ENCODE measurements at places on chromosomes 1 and 21. TPM values are rescaled to one million over a fixed set of nuclear protein-coding genes. Genes with fewer than 3 reads are reported as not detected.
A peak's percentile ranks its signal among the peaks of the same experiment; 100 is the strongest.

The LCE1A gene
- total RNA-seq: not detected

The LYPD8 gene
- not detected for total RNA-seq

The OLIG2 gene
- not detected for total RNA-seq

The MASP2 gene
- total RNA-seq: not detected

The LRRC53 gene
- not detected for total RNA-seq

The MINDY1 gene
- 17.8 TPM for total RNA-seq

The CFAP74 gene
- total RNA-seq: 1.0 TPM

The TTC3 gene
- 167 TPM for total RNA-seq

The CA14 gene
- total RNA-seq: 0.90 TPM

The SHISA4 gene
- 2.1 TPM for total RNA-seq

- no peak for DNase-seq
These were observed 3.5 kb upstream of the TRIT1 start for GRCh38 chr1:39886757-39887231.

DNA sequence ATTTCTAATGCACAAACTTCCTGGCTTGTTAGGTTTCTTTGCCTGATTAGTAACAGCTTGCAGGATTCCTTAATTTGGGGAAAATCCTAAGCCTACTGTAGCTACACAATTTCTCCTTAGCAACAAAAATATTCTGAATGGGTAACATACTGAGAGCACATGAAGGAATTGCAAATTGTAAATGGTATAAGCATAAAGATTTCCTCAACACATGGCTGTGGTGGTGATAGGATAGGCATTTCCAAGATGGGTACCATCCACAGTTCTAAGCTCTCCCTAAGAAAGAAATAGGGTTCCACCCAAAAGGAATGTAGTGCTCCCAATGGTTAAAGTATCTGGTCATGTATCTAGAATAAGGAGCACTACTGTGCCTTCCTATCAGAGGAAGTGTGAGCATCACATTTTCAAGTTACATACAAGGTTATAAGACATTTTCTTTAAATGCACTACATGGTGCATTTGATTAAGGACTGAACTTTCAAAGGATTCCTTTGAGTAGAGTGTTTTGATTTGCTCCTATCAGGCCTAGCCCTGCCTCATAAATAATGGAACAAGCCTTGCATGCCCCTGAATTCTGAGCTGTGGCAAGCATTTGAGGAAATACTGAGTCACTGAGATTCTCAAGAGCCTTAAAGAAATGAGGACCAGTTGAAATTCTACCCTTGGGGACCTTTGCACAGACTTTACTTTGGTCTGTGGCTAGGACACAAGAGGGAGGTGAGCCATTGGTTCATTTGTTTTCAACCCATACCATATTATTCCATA, 286.4 kb downstream of the PTBP2 start:
- DNase-seq: no peak

DNA sequence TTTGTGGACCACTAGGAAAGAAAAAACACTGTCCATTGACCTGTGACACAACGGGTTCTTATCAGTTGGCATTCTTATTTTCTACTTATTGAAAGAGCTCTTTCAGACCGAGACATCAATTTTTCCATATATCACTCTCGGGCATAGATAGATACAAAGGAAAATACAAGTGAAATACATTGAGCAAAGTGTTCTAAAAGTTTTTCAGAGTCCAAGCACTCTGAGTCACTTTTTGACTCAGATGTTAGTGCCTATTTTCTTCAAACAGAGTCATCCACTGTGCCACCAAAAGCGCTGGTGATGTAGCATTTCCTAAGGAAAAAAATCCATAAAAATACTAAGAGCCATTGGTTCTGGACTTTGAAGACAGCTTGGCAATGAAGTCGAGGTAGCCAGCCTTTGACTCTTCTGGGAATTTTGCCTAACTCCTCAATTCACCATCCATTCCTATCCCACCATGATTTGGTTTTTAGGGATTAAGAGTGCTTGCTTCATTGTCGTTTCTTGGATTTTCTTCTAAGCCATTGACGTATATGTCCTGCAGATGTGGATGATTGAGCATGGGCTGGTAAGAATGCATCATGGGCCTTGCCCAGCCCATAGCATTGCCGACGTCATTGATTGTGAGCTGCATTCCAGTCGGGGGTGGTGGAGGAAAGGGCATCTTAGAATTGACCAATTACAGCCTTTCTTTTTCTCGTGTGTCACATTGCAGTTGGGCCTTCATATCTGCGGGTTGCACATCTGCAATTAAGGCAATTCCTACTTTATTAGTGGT, 10.6 kb downstream of the GALNT2 start:
- DNase-seq: no peak

- no peak for DNase-seq
These were observed 48.8 kb downstream of the SUCO start for GRCh38 chr1:172581779-172582178.

DNA sequence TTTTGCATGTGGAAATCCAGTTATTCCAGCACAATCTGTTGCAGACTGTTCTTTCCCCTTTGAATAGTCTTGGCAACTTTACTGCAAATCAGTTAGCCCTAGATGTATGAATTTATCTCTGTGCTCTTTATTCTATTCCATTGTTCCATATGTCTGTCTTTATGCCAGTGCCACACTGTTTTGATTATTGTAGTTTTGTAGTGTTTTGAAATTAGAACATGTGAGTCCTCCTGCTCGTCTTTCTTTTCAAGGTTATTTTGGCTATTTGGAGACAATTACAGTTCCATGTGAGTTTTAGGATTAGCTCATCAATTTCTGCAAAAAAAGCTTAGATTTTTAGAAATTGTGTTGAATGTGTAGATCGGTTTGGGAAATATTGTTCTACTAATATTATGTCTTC, 26.6 kb downstream of the WNT3A start:
- no peak for DNase-seq

GRCh38 chr1:151002051-151002450, 4.7 kb downstream of the MINDY1 start:
- no peak for DNase-seq

- no peak for DNase-seq
These were observed 8.2 kb upstream of the CREG1 start for GRCh38 chr1:167561753-167562152.

DNA sequence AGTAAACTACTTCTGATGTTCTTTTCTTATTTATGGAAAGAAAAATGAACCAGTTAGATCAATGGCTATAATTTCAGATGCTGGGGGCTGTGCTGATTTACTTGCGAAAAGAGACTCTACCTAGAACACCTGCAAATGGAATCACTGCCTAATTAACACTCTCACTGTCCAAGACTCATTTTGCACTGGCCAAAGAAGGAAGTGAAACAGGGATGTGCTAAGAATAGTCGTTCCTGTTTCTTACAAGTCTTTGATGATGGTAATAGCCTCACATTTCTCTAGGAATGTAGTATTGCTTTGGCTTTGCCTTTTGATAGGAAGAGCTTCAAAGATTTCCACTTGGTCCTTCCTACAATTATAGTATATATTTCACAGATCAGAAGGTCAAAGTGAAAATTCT, 12.7 kb upstream of the TSNAX start:
- DNase-seq: no peak

GRCh38 chr1:153928791-153929341, 6.1 kb upstream of the GATAD2B start:
- peak; percentile 11 for DNase-seq

GRCh38 chr1:14768582-14769304, 170.3 kb downstream of the KAZN start:
- DNase-seq: no peak

- DNase-seq: peak; percentile 38
These were observed 10.6 kb upstream of the GADD45A start for GRCh38 chr1:67674260-67675011.

DNA sequence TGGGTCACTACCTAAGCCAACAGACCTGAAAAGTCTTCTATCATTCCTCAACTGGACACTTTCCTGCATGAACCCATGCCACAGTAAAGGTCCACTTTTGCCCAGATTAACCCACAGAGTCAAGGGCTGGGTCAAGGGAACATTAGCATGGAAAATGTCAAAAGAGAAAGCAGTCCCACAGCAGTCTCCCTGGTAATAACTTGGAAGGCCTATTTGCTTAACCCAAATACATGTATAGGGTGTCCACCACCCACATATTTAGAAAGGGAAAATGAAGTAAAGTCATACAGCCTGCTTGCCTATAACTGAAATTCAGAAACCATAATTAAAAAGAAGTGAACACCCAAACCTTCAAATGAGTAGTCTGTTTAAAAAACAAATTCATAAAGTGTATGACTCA, 16.1 kb upstream of the HSD3B1 start:
- no peak for DNase-seq

DNA sequence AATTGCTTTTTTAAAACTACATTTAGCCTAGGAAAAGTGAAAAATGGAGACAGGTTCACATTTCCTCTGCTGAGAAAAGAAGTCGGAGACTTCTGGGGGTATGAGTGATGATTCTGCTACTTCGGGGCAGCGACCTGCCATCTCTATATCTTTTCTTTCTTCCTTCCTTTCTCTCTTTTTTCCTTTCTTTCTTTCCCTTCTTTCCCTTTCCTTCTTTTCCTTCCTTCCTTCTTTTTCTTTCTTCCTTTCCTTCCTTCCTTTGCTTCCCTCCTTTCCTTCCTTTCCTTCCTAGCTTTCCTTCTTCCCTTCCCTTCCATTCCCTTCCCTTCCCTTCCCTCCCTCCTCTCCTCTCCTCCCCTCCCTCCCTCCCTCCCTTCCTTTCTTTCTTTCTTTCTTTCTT, 17.8 kb downstream of the TBX19 start:
- DNase-seq: no peak

DNA sequence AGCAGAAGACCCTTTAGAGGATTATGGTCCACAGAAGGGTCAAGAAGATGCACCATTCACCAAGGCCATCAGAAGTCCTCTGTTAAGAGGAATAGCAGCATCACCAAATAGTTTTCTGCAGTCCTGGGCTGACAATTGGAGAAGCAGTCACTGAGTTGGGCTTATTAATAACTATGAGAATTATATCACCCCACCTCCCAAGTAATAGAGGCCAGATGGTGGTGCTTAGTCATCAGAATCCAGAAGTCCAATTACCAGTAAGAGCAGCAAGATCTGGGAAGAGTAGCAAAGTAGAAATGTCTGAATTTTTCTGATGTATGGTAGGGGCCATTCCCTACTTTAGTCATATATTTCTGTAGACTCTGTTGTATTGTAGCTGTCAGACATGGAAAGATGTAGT, 6.1 kb upstream of the PSMA5 start:
- DNase-seq: no peak

GRCh38 chr1:234659538-234659937, 49.6 kb upstream of the IRF2BP2 start:
- no peak for DNase-seq

- DNase-seq: no peak
These were observed 150.6 kb downstream of the MRPL39 start for GRCh38 chr21:25456672-25457071.

DNA sequence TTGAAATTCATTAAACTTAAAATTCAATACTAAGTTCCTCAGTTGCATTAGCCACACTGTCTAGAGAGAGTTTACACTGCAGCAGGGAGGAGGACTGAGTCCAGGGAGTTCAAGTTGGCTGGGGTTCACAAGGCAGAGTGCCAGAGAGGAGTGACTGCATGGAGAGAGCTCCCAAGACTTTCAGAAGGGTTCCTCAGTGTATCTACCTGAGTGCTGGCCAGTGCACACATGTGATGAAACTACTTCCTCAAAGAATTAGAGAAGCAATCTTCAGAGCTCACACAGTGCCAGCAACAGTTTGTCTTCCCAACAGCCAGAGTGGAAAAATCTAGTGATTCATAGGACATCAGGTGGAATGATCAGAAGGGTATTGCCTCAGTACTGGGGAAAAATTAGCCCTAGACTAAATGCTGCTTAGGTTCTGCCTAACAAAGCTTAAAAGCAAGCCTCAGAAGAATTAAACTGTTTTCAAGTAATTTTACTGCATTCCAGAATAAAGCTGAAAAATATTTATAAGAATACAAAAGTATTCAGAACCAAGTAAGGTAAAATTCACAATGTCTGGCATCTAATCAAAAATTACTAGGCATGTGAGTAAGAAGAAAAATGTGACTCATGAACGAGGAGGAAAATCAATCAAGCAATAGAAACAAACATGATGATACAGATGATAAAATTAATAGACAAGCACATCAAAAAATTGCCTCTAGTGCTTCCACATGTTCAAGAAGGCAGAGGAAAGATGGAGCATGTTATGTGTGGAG, 10.4 kb upstream of the WNT3A start:
- DNase-seq: peak; percentile 7

- DNase-seq: no peak
These were observed 118.3 kb downstream of the PTPRU start for GRCh38 chr1:29354511-29355098.

GRCh38 chr21:25934130-25934529, 199.4 kb downstream of the GABPA start:
- DNase-seq: no peak

GRCh38 chr1:207058252-207058651, 5.2 kb downstream of the PFKFB2 start:
- no peak for DNase-seq

- no peak for DNase-seq
These were observed at the start of gene LAX1 for GRCh38 chr1:203765029-203765837. Gene LAX1, plus strand, starts transcription at chr1:203765183. Its CDS starts 383 bp downstream, at chr1:203765566.

- no peak for DNase-seq
These were observed 25.3 kb upstream of the VAMP3 start for GRCh38 chr1:7745783-7746182.

DNA sequence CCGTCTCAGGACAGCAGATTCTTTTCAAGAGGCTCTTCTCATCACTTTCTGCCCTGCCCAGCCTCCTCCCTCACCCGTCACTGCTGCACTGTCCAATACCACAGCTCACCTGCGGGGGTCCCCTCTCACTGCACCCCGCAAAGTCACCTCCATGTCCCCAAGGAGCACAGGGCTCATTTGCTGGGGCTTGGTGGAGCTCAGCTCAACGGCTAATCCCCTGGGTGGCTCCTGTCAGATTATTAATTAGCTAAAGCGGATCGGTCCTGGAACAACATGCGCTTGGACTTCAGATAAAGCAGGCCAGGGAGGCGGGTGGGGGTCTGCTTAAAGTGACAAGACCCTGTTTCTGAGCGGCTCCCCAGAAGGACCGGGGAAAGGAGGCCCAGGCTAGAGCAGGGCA, 43.1 kb downstream of the CASZ1 start:
- DNase-seq: no peak

- DNase-seq: no peak
These were observed 272.2 kb downstream of the LMO4 start for GRCh38 chr1:87600854-87601253.

- DNase-seq: no peak
These were observed 91.1 kb downstream of the SLC44A5 start for GRCh38 chr1:75519651-75520427.

All from uterus (tissue), 4 donors.